Activated CD4-positive, alpha-beta T cell treated with anti-CD3 and anti-CD28 coated beads, Interleukin-2, amount 50 U/mL, for 1 hour (primary cell): ENCODE measurements at places on chromosomes 4 and X.

- DNase-seq, result no peak
Measured at GRCh38 chr4:173463816-173464215, 64.9 kb upstream of the SCRG1 start.

DNA sequence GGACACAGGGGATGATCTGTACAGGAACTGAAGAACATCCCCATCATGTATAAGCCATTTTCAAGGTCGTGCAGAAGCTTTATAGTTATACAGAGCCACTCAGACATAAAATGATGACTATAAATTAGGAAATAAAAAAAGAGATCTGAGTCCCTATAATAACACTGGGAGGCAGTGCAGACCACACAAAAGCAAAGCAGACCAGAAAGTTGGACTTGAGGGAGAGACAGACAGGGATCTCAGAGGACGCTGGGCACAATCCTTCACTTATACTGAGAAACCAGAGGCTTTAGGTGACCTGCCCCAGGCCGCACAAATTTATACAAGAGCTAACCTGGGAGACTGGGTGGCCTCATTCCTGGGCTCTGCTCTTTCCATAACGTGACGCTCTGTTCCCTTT lies 70.5 kb downstream of the HADH start:
- DNase-seq, result no peak

GRCh38 chr4:1655081-1655480 lies 29.0 kb downstream of the FAM53A start:
- no peak for DNase-seq

- DNase-seq, result no peak
Measured at GRCh38 chr4:156656896-156657295, 314.7 kb downstream of the PDGFC start.

GRCh38 chr4:30256116-30256832 lies 463.9 kb upstream of the PCDH7 start:
- no peak for DNase-seq

DNA sequence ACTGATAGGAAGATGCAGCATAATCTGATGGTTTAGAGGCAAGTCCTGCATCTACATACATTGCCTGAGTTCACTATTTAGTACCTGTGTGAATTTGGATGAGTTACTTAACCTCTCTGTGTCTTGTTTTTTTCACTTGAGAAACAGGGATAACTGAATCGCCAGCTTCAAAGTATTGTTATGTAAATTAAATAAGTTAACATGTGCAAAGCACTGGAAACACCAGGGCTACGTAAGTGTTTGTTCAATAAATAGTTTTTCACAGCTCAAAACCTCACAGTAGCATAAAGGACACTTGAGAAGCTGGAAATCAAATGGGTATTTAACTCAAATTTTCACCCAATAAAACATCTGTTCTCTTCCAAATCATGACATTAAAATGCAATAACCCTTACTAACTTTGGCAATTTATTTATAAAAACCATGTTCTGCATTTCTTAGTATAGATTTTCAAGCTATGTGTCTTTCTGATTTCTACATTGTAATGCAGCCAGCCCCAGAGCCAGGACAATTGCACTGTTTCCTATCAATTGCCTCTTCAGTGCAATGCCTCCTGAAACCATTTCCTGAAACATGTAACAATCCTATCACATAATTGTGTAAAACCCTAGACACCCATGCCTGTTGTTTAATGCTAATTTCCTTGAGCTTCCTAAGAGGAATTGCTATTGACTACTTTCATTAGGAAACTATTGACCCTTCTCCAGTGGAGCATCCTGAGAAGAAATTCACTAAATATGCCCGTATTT lies 177.1 kb downstream of the UNC5C start:
- no peak for DNase-seq

DNA sequence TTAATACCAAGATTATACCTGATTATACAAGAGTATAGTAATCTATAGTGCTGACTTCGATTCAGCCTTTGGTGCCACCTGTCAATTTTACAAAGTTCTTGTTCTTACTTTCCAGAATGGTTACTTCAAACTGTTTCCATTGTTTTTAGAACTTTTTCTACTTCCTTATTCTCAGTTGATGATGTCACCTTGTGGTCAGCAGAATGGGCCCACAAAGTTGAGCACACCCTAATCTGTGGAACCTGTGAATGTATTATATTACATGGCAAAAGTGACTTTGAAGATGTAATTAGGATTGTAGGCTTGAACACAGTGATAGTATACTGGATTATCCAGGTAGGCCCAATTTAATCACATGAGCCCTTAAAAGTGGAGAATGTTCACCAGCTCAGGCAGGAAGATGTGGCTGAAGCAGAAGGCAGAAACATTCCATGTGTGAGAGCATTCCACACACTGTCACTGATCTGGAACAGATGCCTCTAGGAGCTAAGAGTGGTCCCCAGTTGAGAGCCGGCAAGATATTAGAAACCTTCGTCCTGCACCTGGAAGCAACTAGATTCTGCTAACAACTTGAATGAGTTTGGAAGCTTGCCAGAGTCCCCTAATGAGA lies 6.3 kb upstream of the SGMS2 start:
- DNase-seq, result no peak

- peak; percentile 55 for DNase-seq
Measured at GRCh38 chr4:153521999-153522801, 56.0 kb downstream of the TMEM131L start.

DNA sequence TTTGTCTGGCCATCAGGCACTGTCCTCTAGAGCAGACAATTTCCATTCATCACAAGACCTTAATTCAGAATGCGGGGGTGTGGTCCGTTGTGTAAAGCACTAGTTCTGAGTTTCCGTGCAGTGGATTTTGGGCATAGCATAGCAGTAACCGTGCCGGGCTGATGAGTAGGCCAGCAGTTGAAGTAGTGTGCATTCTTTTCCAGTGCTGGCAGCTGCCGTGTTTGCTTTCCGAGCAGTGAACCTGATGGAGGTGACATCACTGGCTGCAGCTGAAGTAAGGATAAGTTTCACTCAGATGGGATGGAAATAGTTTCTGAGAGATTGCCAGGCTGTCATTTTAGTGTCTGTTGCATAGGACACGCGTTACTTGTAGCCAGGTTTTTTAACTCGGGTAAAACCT lies 107.0 kb upstream of the STIM2 start:
- DNase-seq, result no peak

DNA sequence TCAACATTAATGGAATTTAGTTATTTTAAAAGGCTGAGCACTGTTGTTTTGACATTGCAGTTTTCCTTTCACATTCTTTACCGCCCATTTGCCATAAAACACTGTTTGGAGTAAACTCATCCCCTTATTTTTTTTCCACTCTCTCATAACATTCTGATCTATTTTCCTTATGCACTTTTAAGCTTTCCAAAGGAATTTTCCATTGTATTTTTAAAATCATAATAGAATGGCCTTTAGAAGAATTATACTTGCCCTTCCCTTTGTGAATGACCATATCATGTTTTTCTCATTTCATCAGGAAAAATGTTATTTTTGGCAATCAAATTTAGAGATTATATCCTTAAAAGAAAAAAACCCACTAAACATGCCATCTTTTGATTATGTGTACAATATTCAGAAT lies 1074.2 kb downstream of the STIM2 start:
- DNase-seq, result no peak

- DNase-seq, result no peak
Measured at GRCh38 chr4:67874986-67875385, 8.8 kb downstream of the TMPRSS11D start.

DNA sequence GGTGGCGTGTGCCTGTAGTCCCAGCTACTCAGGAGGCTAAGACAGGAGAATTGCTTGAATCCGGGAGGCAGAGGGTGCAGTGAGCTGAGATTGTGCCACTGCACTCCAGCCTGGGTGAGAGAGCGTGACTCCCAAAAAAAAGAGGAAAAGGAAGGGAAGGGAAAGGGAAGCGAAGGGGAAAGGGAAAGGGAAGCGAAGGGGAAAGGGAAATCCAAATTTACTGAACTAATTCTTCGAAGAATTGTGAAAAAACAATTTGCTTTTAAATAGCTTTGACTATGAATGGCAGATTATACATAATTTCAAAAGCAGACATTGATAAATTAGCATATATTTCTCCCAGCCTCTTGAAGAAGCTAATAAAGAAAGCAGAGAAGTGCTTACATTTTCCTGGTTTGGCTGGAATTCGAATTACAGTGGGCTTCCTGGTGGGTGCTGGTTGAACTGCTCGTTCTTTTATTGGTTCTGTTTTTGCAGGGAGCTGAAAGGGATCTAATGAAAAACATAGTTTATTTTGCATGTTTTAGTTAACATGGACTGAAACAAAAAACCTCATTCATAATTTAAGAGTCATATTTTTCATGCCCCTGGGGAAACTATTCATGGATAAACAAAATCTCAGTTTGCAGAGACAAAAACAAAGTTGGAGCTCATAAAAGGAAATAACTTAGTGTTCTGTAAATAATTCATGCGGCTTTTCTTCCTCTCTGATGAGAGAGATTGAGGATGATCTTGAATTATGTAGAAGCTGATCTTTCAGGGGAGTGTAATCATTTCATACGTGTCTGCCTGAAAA lies 66.0 kb downstream of the RPS3A start:
- DNase-seq, result no peak

DNA sequence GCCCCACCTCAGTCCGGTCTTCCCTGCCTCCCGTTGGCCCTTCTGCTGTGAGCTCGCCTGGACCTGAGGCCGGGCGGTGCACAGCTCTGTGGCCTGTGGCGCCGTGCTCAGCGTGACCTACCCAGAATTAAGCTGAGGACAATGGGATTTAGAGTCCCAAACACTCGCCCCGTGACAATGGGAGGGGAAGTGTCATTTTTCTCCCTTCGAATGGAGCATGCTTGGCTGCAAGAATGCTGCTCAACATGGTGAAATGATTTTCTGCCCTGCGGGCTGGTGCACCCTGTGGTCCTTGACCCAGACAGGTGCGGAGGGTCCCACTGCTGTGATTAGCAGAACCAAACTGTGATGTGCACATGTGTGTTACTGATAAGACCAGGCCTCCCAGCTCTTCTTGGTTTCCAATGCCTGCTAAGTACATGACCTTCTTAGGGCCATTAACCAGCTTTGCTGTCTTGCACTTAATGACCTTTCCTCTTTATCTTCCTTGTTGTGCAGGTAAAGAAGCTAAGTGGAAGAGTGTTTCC lies 772 bp downstream of the EOLA1 start:
- DNase-seq, result no peak

DNA sequence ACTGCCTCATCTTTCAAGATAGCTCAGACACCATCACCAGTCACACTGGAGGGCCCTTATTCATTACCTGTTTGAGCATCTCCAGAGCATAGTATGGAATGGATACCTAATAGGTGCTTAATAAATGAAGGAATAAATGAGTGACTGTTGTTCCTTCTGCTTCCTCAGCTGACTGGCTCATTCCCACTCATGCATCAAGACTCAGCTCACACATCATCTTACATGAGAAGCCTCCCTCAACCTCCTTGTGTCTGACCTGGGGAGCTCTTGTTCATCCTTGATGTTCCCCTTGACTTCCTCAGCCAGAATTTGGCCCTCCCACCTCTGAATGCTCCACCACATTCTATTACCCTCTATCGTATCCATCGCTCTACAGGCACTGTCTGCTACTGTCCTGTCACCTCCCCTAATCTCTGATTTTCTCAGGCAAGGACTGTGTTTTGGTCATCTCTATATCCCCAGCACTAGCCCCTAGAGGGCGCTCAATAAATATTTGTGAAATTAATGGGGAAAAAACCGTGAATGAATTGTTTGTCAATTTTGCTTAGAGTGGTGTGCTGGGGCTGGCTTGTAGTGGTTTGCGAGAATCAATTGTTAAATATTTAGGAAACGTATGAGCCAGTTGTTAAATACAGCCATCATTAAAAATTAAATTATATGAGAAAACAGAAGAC lies 88.3 kb downstream of the NHSL2 start:
- peak; percentile 35 for DNase-seq

DNA sequence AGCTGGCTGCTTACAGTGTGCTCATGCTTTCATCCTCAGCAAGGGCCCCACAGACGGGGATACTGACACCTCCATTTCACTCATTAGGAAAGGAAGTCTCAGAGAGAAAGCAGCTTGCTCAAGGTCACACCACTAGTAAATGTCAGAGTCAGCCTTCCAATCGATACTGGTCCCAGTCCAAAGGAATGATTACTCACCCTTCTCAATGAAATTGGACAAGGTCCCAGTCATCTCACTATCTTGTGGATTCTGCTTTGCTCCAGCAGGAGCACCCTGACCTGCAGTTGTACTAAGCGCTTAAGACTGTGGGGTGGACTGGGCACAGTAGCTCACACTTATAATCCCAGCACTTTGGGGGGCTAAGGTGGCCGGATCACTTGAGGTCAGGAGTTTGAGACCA lies 132.2 kb upstream of the SLC34A2 start:
- DNase-seq, result no peak

DNA sequence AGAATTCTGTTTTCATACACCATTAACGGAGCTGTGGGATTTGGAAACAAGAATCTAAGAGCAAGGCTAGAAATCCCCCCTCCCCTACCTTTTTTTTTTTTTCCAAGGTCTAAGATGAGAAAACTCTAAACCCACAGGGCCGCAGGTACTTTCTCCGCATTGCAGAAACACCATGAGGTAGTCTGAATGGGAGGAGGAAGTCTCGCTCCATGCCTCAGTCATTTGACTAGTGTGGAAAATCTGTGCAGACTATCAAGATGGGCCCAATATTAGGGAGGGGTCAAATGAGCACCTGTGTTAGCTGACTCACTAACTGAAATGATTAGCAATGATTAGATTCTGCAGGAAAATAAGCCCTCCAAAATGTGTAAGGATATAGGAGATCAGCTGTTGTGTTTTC lies 40.9 kb upstream of the MAP3K15 start:
- no peak for DNase-seq

GRCh38 chr4:185879666-185880312 lies 67.8 kb upstream of the SORBS2 start:
- DNase-seq, result no peak

DNA sequence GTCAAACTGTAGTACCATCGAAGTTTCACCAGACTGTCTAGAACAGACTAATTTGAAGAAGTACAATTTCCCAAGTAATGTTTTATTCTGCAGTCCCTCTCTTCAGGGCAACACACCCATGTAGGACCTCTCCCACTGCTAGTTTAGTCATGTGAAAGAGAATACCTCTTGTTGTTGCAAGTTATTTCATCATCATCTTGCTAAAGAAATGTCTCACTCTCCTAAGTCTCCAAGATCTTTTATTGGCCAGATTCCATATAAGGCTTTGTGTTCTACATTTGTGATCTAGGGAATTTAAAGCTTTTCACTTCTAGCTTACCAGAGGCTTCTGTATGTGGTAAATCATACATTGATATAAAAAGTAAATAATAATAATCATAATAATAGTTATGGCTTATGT lies 745.3 kb upstream of the MAGEB2 start:
- DNase-seq, result no peak

DNA sequence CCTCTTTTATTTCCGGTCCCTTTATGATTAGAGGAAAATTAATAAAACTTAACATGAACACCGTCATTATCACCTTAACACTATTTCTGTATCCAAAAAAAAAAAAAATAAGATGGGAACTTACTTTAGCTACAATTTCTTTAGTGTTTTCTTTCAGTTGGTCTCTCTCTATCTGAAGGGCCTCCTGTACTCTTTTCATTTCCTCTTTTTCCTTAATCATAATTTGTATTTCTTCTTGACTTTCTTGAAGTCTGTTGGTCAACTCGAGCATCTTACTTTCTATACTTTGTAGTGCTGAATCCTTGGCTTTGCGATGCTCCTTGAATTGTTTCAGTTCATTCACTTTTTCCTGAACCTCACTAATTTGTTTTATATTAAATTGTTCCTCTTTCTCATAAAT lies 45.3 kb upstream of the BDH2 start:
- DNase-seq, result no peak
